ENCODE measurements at places on chromosomes 6 and 20. TPM values are rescaled to one million over a fixed set of nuclear protein-coding genes. Genes with fewer than 3 reads are reported as not detected.

GRCh38 chr20:64106435-64106961 lies 867 bp downstream of the NPBWR2 start:
- DNase-seq, result no peak

DNA sequence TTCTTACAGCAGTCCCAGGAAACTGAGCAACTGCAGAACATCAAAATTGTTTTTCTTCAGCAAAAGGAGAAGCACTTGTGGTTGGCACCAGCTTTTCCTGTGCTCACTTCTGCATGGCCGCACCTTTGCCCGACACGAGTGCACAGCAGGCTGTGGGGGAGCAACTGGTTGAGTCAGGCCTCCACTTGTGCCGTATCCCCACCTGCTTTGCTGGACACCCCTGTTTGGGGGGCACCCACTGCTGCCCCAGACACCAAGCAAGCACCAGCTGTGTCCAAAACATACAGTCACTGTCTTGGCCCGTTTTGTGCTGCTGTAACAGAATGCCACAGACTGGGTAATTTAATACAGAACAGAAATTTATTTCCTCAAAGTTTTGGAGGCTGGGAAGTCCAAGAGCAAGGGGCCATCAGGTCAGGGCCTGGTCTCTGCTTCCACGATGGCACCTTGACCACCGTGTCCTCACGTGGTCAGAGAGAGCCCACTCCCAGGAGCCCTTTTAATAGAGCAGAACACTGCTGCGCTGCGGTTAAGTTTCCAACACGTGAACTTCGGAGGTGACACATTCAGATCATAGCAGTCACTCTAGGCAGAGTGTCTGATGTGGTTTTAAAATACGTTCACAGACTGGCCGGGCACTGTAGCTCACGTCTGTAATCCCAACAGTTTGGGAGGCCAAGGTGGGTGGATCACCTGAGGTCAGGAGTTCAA lies 8.7 kb upstream of the GMEB2 start:
- DNase-seq, result no peak

DNA sequence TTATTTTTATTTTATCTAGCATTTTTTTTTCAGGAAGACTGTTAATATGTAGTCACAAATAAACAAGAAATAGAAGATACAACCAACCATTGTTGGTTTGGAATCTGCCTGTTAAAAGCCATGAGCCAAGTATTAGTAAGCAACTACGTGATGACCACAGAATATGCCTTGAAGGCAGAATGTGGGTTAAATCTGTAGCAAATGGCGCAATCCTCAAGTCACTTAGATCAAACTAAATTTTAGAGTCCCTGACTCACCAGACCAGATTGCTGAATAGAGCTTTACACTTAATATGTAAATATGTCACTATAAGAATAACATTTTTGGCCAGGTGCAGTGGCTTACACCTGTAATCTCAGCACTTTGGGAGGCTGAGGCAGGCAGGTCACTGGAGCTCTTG lies 800.1 kb upstream of the CITED2 start:
- DNase-seq, result no peak

Gene FKBP1C
- total RNA-seq, result 2.0 TPM

Gene POM121L2
- not detected for total RNA-seq
